ACHN (cell line): ENCODE measurements at places on chromosomes 6 and 20.

GRCh38 chr20:33423141-33423834 is 20.3 kb downstream of the SNTA1 start:
- DNase-seq: peak; percentile 15

- no peak for DNase-seq
Observed at GRCh38 chr20:54044156-54044555, 26.2 kb downstream of the BCAS1 start.

GRCh38 chr20:3407040-3407770 is at the start of gene DNAAF9:
Gene DNAAF9 (minus strand): TSS chr20:3407669. CDS start chr20:3407557, 112 bp downstream.
- peak; percentile 60 for DNase-seq

DNA sequence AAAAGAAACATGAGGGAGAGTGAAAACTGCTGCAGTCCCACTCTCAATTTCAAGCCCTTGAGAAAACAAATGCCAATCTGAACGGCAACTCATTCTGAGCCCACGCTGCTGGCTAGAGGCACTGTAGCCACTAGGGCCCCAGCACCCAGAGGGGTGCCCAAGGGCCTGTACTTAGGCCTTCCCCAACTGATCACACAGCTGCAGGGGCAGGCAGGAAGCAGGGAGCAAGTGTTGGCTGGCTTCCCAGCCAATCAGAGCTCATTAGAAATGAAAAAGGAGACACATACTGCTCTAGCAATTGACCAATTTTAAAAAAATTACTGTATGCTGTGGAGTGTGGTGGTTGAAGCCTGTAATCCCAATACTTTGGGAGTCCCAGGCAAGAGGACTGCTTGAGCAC is 3.7 kb upstream of the BEND3 start:
- no peak for DNase-seq

GRCh38 chr20:60219984-60220562 is 261.9 kb downstream of the CDH26 start:
- no peak for DNase-seq
